ENCODE measurements at places on chromosomes 2 and 18. TPM values are rescaled to one million over a fixed set of nuclear protein-coding genes. Genes with fewer than 3 reads are reported as not detected.

The EFEMP1 gene
- total RNA-seq, result 188 TPM

The CREG2 gene
- total RNA-seq, result 1.7 TPM

The POTEC gene
- not detected for total RNA-seq

The LRRC30 gene
- not detected for total RNA-seq

The MEP1B gene
- total RNA-seq, result not detected

The PRSS56 gene
- total RNA-seq, result not detected

The PARD6G gene
- 20.2 TPM for total RNA-seq

The UGT1A4 gene
- total RNA-seq, result 1.3 TPM

The ATP6V1B1 gene
- not detected for total RNA-seq

The OTOS gene
- total RNA-seq, result not detected

The SCN3A gene
- total RNA-seq, result 0.72 TPM

The SFTPB gene
- total RNA-seq, result not detected

The NEU4 gene
- total RNA-seq, result not detected

The SIX3 gene
- not detected for total RNA-seq

The ERMN gene
- total RNA-seq, result not detected

The IL1R2 gene
- total RNA-seq, result not detected

The GALNT1 gene
- 107 TPM for total RNA-seq

The DSEL gene
- total RNA-seq, result 1.3 TPM
